Stimulated activated CD4-positive, alpha-beta T cell treated with anti-CD3 and anti-CD28 coated beads, Interleukin-1b, Interleukin-23, amount 100 ng/mL, for 1 hour (primary cell): ENCODE measurements at places on chromosomes 3 and 15.

- no peak for DNase-seq
Observed at GRCh38 chr15:85488997-85489396, 108.6 kb downstream of the AKAP13 start.

DNA sequence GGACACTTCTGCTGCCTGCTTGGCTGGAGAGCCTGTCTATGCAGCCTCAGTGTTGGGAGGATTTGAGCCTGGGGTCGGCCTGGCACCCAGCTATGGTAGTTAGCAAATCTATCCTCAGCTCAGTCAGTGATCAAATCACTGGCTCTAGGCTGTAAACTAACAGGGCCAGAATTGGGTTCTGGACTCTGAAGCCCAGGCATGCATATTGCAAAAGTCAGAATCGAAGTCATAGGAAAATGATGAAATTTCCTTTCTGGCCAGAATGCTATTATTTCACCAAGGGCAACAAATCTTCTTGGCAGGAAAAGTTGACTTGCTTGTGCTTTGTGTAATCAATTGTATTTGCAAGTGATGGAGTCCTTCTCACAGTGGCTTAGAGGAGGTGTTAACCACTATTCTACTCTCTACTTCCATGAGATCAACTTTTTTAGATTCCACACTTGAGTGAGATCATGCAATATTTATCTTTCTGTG, 482.6 kb upstream of the TPRG1 start:
- no peak for DNase-seq

- no peak for DNase-seq
Observed at GRCh38 chr15:73628976-73629797, 4.0 kb downstream of the NPTN start.

GRCh38 chr3:66712210-66712609, 211.4 kb upstream of the LRIG1 start:
- DNase-seq: no peak

- no peak for DNase-seq
Observed at GRCh38 chr3:54243960-54244682, 121.8 kb downstream of the CACNA2D3 start.

GRCh38 chr3:9098716-9099675, 135.7 kb upstream of the RAD18 start:
- DNase-seq: no peak

- no peak for DNase-seq
Observed at GRCh38 chr15:65752151-65752700, 39.9 kb downstream of the DENND4A start.

GRCh38 chr15:25643120-25643519, 204.3 kb upstream of the UBE3A start:
- DNase-seq: no peak

GRCh38 chr15:34582461-34583371, 735 bp downstream of the GOLGA8B start:
- no peak for DNase-seq

- no peak for DNase-seq
Observed at GRCh38 chr15:72778796-72779195, 4.8 kb downstream of the ADPGK start.

GRCh38 chr15:52080031-52080430, 32.5 kb downstream of the BCL2L10 start:
- no peak for DNase-seq

GRCh38 chr15:82081914-82082762, 36.3 kb upstream of the MEX3B start:
- no peak for DNase-seq

- no peak for DNase-seq
Observed at GRCh38 chr3:189664311-189664710, 33.1 kb downstream of the TP63 start.

DNA sequence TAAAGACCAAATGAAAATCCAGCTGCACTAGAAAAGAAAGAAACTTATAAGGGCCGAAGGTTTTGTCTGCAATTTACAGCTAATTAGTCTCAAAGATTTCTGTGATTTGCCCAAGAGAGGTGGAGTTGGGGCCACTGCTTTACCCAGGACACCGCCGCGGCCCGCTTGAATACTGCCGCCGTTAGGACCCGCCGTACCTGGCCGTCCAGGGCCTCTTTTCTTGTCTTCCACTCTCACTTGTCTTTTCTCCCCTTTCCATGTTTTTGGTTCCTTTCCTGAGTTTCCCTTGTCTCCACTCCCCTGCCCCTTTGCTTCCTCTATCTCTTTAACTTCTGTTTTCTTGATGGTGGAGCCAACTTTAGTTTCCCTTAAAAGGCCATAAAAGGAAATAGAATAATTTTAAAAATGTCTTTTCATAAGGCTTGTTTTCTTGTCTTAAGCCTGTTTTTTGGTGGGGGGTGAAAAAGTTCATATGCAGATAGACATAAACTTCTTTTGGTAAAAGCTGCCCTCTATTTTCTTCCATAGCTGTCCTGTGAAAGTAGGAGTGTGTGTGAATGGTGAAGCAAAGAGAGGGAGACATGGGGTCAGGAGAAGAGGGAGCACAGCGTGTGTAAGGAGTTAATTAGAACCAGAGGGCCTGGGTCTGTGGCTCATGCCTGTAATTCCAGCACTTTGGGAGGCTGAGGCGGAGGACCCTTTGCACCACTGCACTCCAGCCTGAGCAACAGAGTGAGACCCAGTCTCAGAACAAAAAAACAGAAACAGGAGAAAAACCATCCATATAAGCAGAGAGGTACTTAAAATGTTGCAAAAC, 16.0 kb upstream of the CCNL1 start:
- DNase-seq: no peak

GRCh38 chr3:11600501-11601282, 43.0 kb downstream of the VGLL4 start:
- DNase-seq: no peak

GRCh38 chr3:9101286-9101685, 138.0 kb upstream of the RAD18 start:
- DNase-seq: no peak

DNA sequence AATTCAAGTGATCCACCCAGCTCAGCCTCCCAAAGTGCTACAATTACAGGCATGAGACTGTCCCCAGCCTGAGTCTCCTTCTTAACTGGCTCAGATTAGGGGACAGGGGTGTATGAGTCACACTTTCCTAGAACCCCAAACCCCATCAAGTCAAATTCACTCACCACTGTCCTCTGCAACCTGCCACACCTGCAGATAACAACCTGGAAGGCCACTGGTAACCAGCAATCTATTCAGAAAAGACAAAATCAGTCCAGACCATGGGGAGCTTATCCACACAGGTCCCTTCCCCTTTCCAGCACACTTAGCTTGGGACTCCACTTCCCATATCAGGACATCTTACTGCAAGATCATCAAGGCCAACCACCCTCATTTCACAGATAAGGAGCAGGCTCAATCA, 6.4 kb downstream of the WDR73 start:
- no peak for DNase-seq

DNA sequence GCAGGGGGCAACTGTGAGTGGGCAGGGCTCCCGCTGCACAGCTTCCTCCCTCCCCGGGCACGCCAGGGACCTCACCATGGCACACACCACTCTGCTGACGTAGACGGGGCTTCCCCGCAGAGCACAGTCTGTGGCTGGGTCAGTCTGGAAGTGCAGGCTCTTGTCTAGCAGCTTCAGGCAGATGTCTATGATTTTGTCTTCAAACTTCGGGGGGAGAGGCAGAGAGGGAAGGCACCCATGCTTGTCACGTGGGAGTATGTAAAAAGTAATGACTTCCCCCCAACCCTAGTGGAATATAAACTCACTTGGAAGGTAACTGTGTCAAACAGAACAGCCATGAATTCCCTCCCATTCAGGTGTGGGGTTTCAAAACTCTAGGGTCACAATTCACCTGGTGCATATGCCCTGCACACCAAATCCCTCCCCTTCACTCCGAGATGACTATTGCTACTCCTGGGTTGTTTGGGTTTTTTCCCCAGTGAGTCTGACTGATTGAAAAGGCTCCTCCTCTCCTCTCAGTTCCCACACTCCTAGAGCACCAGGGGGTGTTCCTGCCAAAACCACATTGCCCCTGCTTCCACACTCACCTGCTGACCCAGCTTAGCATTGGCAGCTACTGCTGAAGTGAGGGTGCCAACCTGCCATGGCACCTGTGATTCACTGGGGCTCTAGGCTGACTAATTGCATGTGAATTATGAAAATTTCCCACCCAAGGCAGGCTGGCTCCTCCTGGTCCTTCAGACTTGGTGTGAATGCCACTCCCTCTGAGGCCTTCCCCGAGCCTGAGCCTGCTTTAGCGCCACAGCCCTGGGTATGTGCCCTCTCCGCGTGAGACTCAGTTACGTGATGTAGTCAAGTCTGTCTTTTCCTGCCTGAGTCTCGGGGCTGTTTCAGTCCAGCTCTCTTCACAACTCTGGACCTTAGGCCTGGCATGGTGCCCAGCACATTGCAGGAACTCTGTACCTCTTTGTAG, 13.0 kb downstream of the TGM5 start:
- no peak for DNase-seq

DNA sequence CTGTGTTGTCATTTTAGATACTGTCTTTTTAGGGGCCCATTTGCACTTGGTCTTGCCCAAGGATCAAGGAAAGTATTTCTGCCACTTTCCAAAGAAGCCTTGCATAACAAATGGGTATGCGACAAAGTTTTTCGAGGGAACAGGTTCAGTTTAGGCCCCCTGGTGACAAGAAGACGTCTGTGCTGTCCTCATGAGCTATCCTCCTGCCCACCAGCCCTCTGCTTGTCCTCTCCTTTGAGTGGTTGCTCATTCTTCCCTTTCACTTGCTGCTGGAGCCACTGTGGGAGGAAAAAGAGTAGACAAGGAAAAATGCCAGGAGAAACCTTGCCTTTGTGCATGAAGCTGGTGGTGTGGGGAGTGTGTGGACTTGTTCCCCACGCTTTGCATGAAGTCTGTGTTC, 171.9 kb downstream of the CACNA2D3 start:
- no peak for DNase-seq

- no peak for DNase-seq
Observed at GRCh38 chr3:16178628-16178988, 4.1 kb downstream of the GALNT15 start.

DNA sequence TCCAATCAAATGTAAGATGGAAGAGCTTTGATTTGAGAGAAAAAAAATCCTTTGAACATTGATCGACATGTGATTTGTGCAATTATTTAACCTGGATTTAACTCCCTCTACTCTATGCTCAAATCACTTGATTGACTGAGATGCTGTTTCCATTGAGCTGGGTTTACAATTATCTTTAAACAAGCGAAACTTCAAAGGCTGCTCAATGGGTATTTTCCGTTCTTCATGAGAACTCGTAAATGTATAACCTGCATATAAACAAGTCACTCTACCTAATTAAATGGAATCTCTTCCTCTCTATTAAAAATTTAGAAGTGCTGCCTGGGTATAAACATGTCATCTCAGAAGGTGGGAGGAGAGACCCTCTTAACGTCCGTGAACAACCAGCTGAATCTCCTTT, 71.9 kb downstream of the ANXA2 start:
- DNase-seq: no peak

GRCh38 chr3:124217542-124217941, 225.6 kb upstream of the ROPN1 start:
- no peak for DNase-seq

- no peak for DNase-seq
Observed at GRCh38 chr3:120841264-120841663, 66.7 kb upstream of the STXBP5L start.

GRCh38 chr3:105826778-105827634, 41.8 kb downstream of the CBLB start:
- no peak for DNase-seq

DNA sequence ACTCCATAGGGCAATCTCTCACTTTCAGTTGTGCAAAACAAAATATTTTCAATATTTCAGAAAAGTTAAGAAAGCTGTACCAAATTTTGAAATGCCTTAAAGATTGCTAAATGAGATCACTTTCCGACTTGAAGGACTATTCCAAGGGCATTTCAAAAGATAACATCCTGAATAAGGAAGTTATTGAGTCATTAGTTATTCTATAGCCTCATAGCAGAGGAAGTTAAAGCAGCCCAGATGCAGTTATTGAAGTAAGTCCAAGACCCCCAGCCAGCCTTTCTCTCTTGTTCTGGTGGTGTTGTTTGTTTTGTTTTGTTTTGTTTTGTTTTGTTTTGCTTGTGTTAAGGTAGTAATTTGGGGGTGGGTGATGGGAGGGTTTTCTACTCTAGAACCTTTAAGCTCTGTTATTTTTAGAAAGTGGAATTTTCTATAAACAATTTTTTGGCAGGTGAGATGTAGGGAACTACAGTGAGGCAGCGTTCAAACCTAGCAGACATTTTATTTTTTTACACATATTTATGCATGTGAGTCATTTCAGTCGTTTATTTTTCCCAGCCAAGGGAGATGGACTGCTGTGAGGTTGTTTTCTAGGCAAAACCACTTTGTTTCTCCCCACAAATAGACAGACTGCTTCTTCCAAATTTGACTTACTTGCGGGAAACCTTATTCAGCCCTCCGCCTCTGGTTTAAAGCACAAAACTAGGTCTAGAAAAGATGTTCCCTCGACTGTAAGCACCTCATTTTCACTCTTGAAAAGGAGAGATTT, 216.3 kb upstream of the ARPP21 start:
- DNase-seq: no peak

DNA sequence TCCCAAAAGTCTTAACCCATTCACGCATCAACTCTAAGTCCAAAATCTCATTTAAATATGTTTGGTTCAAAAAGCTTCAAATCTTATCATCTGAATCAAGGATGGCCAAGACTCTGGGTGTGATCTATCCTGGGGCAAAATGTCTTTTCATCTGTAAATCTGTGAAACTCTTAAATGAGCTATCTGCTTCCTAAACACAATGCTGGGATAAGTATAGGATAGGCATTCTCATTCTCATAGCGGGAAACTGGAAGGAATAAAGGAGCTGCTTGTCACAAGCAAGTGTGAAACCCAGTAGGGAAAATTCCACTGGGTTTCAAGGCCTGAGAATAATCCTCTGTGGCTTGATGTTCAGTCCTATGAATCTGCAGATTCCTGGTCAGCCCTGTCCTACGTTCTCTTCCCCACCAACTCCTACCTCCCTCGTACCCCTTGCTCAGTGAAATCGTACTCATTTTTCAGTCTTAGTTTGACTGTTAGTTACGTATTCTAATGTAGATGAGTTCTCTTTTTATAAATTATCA, 156.7 kb downstream of the EPHA3 start:
- DNase-seq: no peak

GRCh38 chr15:98547741-98548138, 100.6 kb upstream of the IGF1R start:
- DNase-seq: no peak

DNA sequence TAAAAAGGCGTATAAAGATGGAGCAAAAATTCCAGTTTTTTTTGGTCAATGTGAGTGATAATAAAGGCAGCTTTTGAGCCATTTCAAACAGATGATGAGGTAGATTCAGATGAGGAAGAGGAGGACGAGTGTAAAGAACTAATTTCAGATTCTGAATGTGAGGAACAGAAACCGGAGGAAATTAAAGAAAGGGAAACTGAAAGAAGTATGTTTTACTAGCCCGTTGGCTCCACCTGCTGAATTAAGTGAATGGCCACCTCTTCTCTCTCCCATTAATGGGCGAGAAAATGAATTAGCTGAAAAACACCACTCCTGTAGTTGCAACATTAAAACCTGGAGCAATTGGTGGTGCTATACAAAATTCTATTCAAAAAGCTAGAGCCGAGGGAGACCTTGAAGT, 55.4 kb downstream of the CYP19A1 start:
- no peak for DNase-seq
